Anterior cingulate cortex (tissue), 58 donors: ENCODE measurements at places on chromosomes 2 and 18.

GRCh38 chr2:165793161-165793778, 777 bp downstream of the GALNT3 start:
- DNase-seq: no peak

- no peak for DNase-seq
Observed at GRCh38 chr2:145593991-145594614, 1074.2 kb upstream of the ZEB2 start.

DNA sequence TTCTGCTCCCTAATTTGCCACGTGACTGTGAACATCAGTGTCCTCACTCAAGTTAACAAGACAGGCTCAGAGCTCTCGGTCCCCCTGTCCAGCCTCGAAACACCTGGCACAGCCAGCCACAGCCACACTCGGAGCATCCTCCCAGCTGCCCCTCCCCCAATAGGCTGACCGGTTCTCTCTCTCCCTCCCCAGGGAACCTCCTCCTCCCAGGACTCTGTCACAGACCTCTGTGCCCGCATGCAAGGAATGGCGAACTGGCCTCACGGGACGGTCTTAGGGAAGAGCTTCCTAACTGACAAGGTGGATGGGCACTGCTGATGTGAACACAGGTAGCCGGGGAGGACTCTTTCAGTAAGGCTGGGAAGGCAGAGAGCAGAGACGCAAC, 18.8 kb downstream of the CYP26B1 start:
- no peak for DNase-seq

- no peak for DNase-seq
Observed at GRCh38 chr2:23503097-23503496, 118.1 kb downstream of the KLHL29 start.

DNA sequence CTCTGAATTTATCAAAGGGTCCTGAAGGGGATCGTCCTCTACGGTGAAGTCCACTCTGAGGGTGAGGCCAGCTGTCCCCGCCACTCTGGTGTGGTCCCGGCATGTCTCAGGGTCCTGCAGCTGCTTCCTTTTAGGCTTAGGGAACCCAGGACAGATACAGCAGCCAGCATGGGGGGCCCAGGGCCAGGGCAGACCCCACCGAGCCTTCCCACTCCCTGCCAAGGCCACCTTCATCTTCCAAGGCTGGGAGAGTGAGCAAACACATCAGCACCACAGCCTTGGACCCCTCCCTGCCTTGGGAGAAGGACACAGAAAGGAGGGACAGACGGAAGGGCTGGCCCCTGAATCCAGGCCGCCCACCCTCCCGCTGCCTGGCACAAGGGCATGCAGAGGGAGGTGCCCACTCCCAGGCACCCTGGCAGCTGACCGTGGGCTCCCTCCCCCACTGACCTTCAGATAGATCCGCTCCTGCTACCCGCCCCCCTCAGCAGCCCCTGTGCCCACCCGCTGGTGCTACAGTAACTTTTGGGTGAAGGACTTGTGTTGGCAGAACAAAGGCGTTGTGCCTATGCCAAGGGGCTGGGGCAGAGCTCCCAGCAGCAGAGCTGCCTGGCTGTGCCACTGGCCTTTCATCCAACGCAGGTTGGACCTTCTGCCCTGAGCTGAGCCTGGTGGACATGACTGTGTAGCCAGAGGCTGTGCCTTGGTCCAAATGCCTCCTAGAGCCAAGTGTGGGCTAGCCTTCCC, 7.6 kb downstream of the CYP26B1 start:
- no peak for DNase-seq

GRCh38 chr2:234712421-234712935, 215.6 kb upstream of the ARL4C start:
- no peak for DNase-seq

GRCh38 chr18:40531051-40531450, 1424.0 kb upstream of the PIK3C3 start:
- no peak for DNase-seq

DNA sequence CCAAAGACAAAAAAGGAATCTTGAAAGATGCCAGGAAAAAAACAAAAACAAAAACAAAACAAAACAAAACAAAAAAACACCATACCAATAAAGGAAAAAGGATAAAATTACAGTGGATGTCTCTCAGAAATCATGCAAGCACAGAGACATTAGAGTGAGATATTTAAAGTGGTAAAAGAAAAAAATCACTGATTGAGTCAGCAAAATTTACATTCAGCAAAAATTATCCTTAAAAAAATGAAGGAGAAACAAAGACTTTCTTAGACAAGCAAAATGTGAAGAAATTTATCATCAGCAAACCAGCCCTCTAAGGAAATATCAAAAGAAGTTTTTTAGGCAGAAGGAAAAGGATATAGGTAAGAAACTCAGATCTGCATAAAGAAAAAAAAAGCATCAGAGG, 10.2 kb upstream of the GKN1 start:
- no peak for DNase-seq

- DNase-seq: no peak
Observed at GRCh38 chr2:68420254-68420910, 46.7 kb downstream of the FBXO48 start.

DNA sequence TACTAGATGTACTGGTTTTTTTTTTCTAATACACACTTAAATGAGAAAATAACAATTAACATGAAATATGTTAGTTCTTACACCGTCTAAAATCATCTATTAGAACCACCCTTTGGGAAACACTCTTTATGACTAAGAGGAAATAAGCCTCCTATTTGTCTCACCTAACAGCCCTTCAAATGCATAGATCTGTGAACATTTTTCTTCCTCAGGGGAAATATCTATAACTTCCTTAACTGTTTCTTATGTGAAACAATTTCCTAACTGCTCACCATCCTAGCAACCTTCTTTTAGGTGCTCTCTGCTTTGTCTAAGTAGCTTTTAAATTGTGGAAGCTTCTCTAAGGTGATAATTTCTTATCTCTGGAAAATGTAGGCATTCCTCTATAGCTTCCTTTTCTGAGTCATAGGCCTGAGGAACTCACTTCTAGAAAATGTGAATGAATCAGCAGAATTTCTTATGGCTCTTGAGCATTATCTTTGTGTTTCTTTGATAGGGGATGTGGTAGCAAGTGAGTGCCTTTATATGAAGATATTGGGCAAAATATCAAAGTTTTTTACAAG, 56.1 kb downstream of the CNTNAP5 start:
- no peak for DNase-seq

- DNase-seq: no peak
Observed at GRCh38 chr18:67582488-67582887, 66.0 kb upstream of the DSEL start.

- DNase-seq: no peak
Observed at GRCh38 chr2:203675086-203675485, 31.4 kb upstream of the CD28 start.

DNA sequence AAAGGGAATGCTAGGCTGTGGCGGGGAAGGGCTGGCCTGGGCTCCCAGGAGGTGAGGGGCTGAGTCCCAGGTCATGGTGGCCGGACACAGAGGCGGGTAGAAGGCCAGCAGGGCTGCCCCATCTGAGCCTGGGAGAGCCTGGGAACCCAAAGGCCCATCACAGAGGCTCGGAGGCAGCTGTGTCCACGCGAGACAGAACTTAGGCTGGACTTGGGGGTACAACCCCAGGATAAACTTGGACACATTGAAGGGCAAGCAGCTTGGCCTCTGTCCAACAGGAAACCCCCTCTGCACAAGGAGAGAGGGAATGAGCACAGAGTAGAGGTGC, 95.9 kb downstream of the ZFP36L2 start:
- no peak for DNase-seq

GRCh38 chr2:3807853-3808252, 104.5 kb downstream of the DCDC2C start:
- DNase-seq: no peak

DNA sequence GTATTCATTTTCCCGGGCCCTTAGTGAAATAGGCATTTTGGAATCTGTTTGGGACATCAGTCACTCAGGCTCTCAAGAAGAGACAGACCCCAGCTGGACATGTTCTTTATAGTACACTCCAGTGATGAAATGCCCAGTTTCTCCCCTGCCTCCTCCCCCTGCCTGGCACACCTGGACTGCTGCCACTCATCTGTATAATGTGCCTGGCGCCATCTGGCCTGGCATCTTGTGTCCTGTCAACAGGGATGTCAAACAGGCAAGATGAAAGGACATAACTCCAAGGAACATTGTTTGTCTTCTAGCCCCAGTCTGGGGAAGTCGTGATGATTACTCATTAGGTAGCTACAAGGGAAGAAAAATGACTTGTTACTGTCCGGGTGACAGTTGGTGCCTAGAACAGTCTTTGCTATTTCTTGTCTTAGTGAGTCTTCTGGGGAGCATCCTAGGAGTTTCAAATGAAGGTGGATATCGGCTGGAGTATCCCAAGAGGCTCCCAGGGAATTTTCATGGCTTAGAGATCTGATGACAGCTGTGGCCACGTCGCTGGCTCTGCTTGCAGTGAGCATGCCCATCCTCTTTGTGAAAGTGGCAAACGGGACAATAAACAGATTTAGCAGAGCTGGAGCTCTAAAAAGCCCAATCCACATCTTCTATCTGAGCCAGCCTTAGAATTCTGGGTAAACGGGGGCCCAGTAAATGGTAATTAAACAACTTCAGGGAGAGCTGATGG, 153.6 kb downstream of the ALK start:
- DNase-seq: no peak

DNA sequence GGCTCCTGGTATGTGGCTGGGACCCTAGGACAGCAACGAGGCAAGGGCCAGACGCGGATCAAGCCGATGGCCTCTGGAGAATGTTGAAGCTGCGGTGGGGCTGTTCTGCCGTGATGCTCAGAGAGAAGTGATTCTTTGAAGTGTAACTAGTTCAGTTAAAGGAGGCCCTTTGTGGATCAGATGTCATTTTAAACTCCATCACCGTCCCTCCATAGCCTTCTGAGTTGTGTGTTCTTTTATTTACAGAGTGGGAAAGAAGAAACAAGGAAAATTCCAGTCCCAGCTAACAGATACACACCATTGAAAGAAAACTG, 403 bp downstream of the PNO1 start:
- no peak for DNase-seq

DNA sequence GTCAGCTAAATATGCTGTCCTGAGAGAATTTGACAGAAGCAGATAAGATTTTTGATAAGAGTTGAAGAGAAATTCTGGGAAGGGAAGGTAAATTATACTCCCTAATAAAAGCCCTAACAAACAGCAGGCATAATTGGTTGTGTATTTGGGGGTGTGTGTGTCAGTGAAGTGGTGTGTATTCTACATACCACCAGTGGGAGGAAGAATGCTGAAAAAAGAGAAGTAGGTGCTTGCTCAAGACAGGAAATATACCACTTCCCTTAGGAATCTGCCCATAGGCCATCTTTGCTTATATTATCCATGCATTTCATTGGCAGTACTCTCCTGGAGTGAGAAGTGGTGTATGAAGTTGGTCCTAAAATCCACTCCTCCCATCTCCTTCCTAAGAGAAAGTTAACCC, 76.2 kb downstream of the FMNL2 start:
- no peak for DNase-seq
